ENCODE measurements at places on chromosomes 11 and 22. TPM values are rescaled to one million over a fixed set of nuclear protein-coding genes. Genes with fewer than 3 reads are reported as not detected.

PRG3 gene
- not detected for total RNA-seq

MICAL2 gene
- 57.4 TPM for total RNA-seq

AMOTL1 gene
- 8.9 TPM for total RNA-seq

MAJIN gene
- not detected for total RNA-seq

KRTAP5-7 gene
- 0.19 TPM for total RNA-seq

VSIG10L2 gene
- total RNA-seq = not detected

TSGA10IP gene
- not detected for total RNA-seq

MFRP gene
- total RNA-seq = not detected

LDHAL6A gene
- 0.82 TPM for total RNA-seq

Measured in natural killer cell (primary cell).